ENCODE measurements at places on chromosomes 6 and 20.

DNA sequence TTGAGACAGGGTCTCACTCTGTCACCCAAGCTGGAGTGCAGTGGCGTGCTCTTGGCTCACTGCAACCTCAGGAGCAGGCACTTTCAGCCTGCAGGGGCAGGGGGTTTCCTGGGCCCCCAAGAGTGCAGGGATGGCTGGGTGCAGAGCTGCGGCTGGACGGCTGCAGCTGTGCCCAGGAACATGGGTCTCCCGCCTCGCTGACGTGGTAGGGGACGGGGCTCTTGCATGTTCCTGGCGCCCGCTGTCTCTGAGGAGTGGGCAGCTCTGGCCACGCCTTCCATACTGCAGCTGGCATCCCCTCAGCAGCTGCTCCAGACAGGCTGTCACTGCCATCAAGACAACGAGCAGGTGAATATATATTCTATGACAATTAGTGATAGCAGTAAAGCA is 2.2 kb upstream of the DEK start:
- DNase-seq: no peak

DNA sequence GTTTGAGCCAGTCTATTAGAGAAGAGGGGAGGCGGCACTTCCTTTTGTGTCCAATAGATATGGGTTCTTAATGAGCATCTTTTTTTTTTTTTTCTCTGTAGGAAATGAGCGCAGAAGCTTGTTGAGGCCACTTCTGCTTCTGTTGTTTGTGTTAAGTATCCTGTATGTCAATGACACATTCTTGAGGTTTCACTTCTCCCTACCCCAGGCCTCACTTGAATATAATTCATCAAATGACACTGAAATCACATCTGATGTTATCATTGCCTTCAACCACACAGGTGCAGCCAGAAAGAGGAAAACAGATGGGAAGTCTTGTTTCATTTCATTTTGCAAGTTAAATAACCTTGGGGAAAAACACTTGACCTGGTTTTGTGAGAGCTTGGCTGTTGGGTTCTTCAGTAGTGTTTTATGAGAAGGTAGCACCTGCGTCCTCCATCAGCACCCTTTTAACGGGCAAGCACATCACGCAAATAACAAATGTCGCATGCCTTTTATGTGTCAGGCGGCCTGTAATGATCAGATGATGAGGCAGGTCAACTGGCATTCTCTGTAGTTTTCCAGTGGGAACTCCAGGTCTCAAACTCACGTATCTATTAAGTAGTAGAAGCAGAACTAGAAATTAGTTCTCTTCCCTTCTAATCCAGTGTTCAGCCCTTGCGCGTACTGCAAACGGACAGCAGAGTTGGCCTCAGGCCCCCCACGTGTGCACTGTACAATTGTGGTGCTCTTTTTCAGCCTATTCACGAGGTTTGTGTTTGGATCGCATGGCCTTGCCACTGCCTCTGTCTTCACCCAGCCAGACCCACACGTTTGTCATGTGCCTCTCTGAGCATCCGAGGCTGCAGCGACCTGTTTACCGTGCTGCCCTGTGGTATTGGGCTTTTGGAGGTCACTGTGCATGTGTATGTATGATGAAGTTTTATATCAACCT is 23.5 kb downstream of the PLEKHG1 start:
- DNase-seq: no peak

- no peak for DNase-seq
Observed at GRCh38 chr6:55047451-55048044, 126.8 kb upstream of the HCRTR2 start.

- DNase-seq: no peak
Observed at GRCh38 chr20:25017257-25017803, 24.8 kb upstream of the APMAP start.

DNA sequence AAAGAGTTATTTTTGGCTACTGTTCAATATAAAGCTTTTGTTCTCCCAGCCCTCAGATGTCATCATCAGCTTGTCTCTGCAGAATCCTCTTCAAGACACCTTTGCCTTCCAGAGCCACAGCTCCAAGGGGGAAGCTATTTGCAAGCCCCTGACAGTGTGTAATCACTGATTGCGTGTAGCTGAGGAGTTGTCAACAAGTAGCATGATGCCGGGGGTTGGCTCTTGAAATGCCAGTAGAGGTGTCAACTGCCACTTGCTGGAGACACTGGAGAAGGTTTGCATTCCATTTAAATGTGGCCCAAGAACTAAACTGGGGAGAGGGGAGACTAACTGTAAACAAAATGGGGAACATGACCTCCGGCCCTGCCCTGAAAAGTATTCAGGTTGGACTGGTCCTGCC is 44.3 kb upstream of the PDYN start:
- no peak for DNase-seq

All from activated CD4-positive, alpha-beta T cell treated with anti-CD3 and anti-CD28 coated beads for 24 hours (primary cell).